ENCODE measurements at places on chromosomes 11 and 22.
A peak's percentile ranks its signal among the peaks of the same experiment; 100 is the strongest.

- DNase-seq: no peak
Observed at GRCh38 chr22:41957941-41958556, 6.1 kb downstream of the SMIM45 start.

DNA sequence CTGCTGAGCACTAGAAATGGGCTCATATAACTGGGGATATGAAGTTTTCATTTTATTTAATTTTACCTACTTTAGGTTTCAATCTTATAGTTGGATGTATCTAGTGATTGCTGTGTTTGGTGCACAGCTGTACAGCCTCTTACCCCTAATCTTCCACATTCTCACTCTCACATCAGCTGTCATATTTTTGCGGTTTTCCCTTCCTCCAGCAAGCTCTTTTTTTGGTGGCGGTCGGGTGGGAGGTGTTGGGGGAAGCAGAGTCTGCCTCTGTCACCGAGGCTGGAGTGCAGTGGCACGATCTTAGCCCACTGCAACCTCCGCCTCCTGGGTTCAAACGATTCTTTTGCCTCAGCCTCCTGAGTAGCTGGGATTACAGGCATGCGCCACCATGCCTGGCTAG lies 445.1 kb upstream of the ISX start:
- DNase-seq: no peak

DNA sequence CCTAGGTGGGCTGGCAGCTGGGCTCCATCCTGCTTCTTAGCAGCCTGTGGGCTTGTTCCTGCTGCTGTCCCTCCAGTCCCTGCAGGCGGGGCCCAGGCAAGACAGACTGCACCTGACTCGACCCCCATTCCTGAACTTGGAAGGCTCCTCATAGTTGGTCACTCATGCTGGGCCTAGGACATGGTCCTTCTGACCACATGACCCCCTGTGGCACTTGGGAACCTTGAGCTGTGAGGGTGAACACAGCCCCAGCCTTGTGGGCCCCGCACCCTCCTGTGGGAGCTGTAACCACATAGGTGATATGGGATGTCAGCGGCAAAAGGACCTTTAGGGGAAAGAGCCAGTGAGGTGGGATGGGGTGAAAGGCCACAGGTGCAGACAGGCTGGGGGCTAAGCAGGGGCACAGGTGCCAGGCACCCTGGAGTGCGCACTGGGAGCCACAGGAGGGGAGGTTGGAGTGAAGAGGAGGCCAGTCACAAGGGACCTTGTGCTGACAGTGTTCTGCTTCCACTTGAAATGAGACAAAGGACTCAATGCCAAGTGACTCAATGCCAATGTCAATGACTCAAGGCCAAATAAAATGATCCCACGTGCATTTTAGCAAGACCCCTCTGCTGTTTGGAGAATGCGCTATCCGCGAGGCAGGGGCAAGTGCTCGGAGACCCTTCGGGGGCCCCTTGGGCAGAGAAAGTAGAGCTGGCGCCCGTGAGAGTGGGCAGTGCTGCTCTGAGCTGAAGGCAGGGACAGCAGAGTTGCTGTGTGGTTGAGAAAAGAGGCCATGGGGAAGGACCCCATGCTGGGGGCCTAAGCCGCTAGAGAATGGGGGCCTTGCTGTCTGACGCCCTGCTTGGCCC lies 90.7 kb downstream of the MORC2 start:
- DNase-seq: no peak

GRCh38 chr11:38491986-38492385 lies 1894.0 kb upstream of the RAG2 start:
- DNase-seq: no peak

DNA sequence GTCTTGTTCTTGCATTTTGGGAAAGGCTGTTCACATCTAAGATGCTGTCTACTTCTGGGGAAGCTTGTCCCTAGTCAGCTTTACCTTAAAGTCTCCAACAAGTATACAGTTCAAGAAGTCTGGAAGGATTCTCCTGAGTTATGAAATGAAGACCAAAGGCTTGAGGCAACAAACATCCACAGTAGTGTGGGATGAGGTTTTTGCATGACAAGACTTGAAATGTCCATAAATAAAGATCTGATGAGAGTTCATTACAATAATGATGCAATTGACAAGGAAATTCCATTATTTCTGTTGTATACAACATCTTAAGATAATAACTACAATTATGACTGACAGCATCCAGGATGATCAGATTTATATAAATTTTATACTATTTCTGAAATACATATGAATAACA lies 21.3 kb upstream of the KDM4E start:
- DNase-seq: no peak

DNA sequence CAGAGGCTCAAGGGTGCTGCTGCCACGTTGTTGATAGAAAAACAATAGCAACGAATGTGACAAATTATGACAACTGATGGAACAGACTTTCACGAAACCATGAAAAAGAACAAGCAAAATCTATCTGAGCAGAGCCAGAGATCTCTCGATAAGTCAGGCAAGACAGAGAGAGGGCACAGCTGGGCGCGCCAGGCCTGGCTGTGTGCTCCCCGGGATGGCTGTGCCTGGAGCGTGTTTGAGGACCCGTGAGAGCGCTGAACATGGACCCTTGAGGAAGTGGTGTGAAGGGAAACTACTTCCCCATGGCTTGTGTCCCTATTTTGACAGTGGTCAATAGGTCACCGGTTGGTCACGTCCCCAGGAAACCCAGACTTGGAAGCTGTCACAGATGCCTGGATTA lies 83.1 kb upstream of the FGF3 start:
- DNase-seq: no peak

GRCh38 chr11:39367534-39367933 lies 2091.9 kb downstream of the LRRC4C start:
- DNase-seq: no peak

GRCh38 chr11:100970283-100971164 lies 159.1 kb downstream of the PGR start:
- no peak for DNase-seq

GRCh38 chr11:65791719-65792213 lies 4.9 kb downstream of the OVOL1 start:
- peak; percentile 71 for DNase-seq

GRCh38 chr22:38947321-38948140 lies 9.9 kb upstream of the APOBEC3A start:
- DNase-seq: no peak

- DNase-seq: no peak
Observed at GRCh38 chr22:32622004-32622743, 147.6 kb downstream of the FBXO7 start.

DNA sequence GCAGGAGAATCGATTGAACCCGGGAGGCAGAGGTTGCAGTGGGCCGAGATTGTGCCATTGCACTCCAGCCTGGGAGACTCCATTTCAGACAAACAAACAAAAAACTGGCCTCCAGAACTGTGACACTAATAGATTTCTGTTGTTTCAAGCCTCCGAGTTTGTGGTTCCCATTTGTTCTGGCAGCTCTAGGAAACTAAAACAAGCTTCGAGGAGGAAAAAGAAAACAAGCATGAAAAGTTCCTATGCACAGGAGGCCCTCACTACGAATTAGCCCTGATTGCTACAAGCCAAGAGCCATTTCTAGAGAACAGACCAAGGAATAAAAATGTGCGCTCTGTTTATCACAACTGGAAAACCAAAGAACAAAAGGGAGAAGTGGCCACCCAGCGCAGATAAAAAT lies 47.8 kb upstream of the SHANK2 start:
- no peak for DNase-seq

DNA sequence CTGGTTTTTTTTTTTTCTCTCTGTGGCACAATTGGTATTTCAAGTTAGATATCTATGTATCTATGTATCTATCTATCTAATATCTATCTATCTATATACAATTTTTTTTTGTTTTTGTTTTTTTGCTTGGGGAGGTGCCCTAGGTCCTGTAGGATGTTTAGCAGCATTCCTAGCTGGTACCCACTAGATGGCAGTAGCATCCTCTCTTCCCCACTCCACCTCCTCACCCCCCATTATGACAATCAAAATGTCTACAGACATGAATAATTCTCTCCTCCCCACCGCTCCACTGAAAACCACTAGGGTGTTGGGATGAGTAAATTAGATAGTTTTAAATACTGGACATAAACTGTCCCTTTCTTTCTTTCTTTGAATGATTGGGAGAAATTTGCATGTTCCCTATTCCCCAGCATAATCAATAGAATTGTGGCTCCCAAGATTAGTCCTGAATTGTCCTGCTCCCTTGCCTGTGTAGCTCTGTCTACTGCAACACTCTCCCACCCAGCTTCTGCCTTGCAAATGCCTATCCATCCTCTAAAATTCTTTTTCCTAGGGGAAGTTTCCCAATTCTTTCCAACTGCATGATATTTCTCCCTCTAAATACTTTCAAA lies 1152.4 kb downstream of the LRRC4C start:
- DNase-seq: no peak

DNA sequence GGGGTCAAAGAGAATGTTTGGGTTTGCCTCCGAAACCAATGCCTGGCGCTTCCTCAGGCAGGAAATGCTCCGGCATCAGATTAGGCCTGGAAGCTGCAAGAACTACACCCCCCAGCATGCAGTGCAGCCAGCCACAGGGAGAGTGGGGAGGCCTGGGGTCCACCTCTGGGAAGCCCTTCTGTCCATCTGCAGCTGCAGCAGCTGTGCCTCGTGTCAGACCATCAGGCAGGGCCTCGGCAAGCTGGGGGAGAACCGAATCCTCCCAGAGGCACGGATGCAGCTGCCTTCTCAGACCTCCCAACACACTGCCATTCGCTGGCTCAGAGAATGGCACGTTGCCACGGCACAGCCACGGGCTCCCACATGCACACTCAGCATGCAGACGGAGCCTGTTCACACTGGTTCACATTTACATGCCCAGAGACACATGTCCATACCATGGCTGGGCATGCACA lies 57.4 kb downstream of the NECTIN1 start:
- no peak for DNase-seq

DNA sequence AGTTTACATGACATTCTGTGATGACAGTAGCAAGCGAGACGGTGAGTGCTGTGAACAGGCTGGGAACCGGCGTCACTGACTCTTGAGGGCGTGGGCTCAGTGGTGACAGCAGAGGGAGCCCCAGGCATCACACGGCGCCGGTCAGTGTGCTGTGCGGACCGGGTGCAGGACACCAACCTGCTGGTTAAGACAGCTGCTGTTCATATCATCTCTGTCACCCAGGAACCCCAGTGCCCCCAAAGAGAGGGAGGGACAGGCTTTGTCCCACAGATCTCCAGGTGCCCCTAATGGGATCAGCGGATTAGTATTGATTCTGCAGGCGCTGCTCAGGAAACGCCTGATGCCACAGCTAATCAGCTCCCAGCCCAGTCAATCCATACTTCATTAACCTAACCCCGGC lies 18.4 kb downstream of the B3GAT1 start:
- no peak for DNase-seq

DNA sequence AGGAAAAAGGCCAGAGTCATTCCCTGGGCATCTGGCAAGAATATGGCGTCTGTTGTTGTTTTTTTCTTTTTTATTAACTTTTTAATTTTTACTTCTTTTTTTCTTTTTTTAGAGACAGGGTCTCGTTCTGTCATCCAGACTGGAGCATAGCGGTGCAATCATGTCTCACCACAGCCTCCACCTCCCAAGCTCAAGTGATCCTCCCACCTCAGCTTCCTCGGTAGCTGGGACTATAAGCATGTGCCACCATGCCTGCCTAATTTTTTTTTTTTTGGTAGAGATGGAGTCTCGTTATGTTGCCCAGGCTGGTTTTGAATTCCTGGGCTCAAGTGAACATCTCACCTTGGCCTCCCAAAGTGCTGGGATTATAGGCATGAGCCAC lies 54.0 kb upstream of the PRDM11 start:
- DNase-seq: no peak
